ENCODE measurements at places on chromosomes 2 and 18. TPM values are rescaled to one million over a fixed set of nuclear protein-coding genes. Genes with fewer than 3 reads are reported as not detected.

ITSN2 gene
- 5.5 TPM for total RNA-seq

GPR45 gene
- not detected for total RNA-seq

GAL3ST2 gene
- not detected for total RNA-seq

SRD5A2 gene
- not detected for total RNA-seq

ADD2 gene
- 16.3 TPM for total RNA-seq

REG3A gene
- total RNA-seq: not detected

SPDYA gene
- not detected for total RNA-seq

KATNAL2 gene
- total RNA-seq: 6.8 TPM

TMEFF2 gene
- 5.0 TPM for total RNA-seq

CIDEA gene
- not detected for total RNA-seq

VWC2L gene
- not detected for total RNA-seq

LYPD1 gene
- total RNA-seq: 37.9 TPM

FAM110C gene
- 0.15 TPM for total RNA-seq

DIS3L2 gene
- 16.7 TPM for total RNA-seq

NAT8 gene
- total RNA-seq: not detected

DIPK1C gene
- 1.6 TPM for total RNA-seq

FEV gene
- total RNA-seq: not detected

GALNT13 gene
- 12.8 TPM for total RNA-seq

CCDC74A gene
- 25.7 TPM for total RNA-seq

TRIM43 gene
- total RNA-seq: not detected

CTDP1 gene
- 14.7 TPM for total RNA-seq

ELOA2 gene
- total RNA-seq: not detected

SPP2 gene
- not detected for total RNA-seq

GMCL1 gene
- 7.5 TPM for total RNA-seq

DUSP28 gene
- total RNA-seq: 5.6 TPM

TTC21B gene
- 9.4 TPM for total RNA-seq

ACOXL gene
- total RNA-seq: not detected

ZNF514 gene
- 5.4 TPM for total RNA-seq

SETBP1 gene
- 2.7 TPM for total RNA-seq

ACTG2 gene
- not detected for total RNA-seq

ERFE gene
- total RNA-seq: 4.3 TPM

ADCYAP1 gene
- total RNA-seq: 0.47 TPM

ZC3H8 gene
- total RNA-seq: 8.5 TPM

CPLX4 gene
- not detected for total RNA-seq

CD226 gene
- total RNA-seq: 0.23 TPM

MEP1B gene
- not detected for total RNA-seq

CFAP65 gene
- not detected for total RNA-seq

PTMA gene
- 2,048 TPM for total RNA-seq

COBLL1 gene
- 15.8 TPM for total RNA-seq

ECEL1 gene
- total RNA-seq: not detected

DCDC2C gene
- total RNA-seq: not detected

Data from H4 (cell line).